ENCODE measurements at places on chromosomes 1 and 21. TPM values are rescaled to one million over a fixed set of nuclear protein-coding genes. Genes with fewer than 3 reads are reported as not detected.

DNA sequence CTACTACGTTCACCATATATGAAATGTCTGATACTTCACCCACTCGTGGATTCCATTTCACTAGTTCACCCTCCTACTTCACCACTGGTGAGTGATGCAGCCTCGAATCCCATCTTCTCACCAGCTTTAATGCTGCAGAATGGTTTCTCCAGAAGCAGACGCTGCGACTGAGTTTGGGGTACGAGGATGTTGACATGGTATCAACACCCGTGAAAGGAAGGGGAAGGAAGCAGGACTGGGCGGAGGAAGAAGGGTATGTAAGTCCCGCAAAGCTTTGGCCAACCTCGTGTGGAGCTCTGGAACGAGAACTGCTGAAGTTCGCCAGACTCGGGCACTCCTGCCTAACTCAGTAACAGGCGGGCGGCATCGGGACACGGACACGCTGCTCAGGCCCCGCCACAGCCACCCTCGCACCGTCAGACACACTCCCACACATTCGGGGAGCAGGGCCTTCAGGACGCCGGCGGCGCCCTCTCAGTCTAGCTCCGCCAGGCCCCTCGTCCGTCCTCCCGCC is 833 bp upstream of the DIP2A start:
- peak; percentile 24 for DNase-seq
- H3K36me3 ChIP-seq = peaks cover 13% of the 10 kb centered on the region
- H3K4me1 ChIP-seq = peaks cover 37% of the 10 kb centered on the region
- peak overlapping the region; percentile 91 for H3K4me3 ChIP-seq
- H3K27me3 ChIP-seq = no peaks in the 10 kb centered on the region
- peak overlapping the region; percentile 91 for H3K27ac ChIP-seq

- peak overlapping the region; percentile 16 for H3K27ac ChIP-seq
- H3K36me3 ChIP-seq = peaks cover 35% of the 10 kb centered on the region
- no peaks in the 10 kb centered on the region for H3K27me3 ChIP-seq
- H3K4me1 ChIP-seq = peaks cover 94% of the 10 kb centered on the region
- H3K4me3 ChIP-seq = no peak overlapping the region
These were observed 8.4 kb downstream of the YBX1 start for GRCh38 chr1:42690477-42691156.

- DNase-seq = no peak
- H3K4me1 ChIP-seq = no peaks in the 10 kb centered on the region
- no peak overlapping the region for H3K4me3 ChIP-seq
- no peak overlapping the region for H3K27ac ChIP-seq
- no peaks in the 10 kb centered on the region for H3K27me3 ChIP-seq
These were observed 316.4 kb upstream of the ADGRL2 start for GRCh38 chr1:81484284-81484683.

GRCh38 chr1:3981261-3981660 is 81.2 kb upstream of the C1orf174 start:
- no peak overlapping the region for H3K27ac ChIP-seq
- DNase-seq = no peak
- H3K4me3 ChIP-seq = no peak overlapping the region
- no peaks in the 10 kb centered on the region for H3K27me3 ChIP-seq
- no peaks in the 10 kb centered on the region for H3K4me1 ChIP-seq

DNA sequence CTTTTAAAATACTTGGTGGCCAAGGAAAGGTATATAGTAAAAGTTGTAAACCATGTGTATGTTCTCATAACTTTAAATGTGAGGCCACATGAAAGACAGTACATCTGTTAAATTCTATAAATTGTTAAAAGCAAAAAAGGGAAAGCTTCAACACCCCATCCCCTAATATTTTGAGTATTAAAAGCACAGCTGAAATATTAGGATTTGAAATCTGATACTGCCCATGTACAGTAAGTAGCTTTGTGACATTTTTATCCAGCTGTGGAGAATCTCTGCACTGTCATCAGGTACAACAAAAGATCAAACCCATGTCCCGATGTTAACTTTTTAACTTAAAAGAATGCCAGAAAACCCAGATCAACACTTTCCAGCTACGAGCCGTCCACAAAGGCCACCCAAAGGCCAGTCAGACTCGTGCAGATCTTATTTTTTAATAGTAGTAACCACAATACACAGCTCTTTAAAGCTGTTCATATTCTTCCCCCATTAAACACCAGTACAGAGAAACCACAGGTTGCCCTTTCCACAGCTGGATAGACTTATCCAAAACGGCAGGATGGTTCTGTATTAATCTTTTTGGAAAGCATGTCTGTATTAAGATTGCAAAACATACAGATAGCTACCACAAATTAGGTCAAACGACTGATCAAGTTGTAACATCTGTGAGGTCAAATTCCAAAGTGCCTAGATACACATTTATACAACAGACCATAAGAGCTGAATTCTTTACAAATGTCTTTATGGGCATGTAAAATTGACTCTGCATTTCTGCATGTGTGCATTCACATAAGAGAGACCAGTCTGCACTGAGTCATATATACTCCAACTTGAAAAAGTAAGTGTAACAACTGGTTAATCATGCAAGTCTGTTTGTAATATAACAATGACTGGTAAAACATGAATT is 5.2 kb downstream of the IRF2BP2 start:
- H3K27me3 ChIP-seq = no peaks in the 10 kb centered on the region
- no peak for DNase-seq
- H3K4me3 ChIP-seq = peak overlapping the region; percentile 100
- H3K27ac ChIP-seq = peak overlapping the region; percentile 99
- peaks cover 60% of the 10 kb centered on the region for H3K36me3 ChIP-seq

GRCh38 chr1:34270181-34270580 is 93.5 kb downstream of the C1orf94 start:
- no peak overlapping the region for H3K27ac ChIP-seq
- H3K27me3 ChIP-seq = no peaks in the 10 kb centered on the region
- no peak overlapping the region for H3K4me3 ChIP-seq
- no peaks in the 10 kb centered on the region for H3K4me1 ChIP-seq
- no peak for DNase-seq

GRCh38 chr1:167137793-167138510 is 44.1 kb downstream of the STYXL2 start:
- H3K27ac ChIP-seq = no peak overlapping the region
- DNase-seq = no peak
- no peaks in the 10 kb centered on the region for H3K36me3 ChIP-seq

DNA sequence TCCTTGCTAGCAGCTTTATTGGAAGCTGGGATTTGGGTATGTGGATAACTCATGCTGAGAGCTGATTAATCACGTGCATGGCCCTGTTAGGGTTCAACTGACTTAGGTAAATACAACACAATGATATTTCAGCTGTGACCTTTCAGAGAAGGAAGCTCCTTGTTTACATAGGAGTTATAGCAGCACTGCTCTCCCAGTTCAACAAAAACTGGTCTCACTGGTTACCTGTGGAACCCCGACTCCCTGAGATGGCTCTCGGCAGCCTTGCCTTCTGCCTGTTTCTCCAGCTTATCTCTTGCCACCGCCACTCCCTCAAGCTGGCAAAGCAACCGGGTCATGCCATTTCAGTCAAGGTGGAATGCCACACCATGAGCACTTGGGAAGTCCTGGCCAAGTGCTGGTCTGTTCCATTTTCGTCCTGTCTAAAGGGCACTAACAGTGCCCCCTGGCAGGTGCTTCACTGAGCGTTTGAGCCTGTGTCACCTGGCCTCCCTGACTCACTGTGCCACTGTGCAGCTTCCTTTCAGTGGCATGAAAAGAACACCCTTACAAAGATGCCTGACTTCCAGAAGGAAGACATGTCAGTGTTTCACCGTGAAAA is 31.6 kb downstream of the DOP1B start:
- no peak overlapping the region for H3K4me3 ChIP-seq
- peaks cover 2% of the 10 kb centered on the region for H3K36me3 ChIP-seq
- no peak for DNase-seq
- peaks cover 22% of the 10 kb centered on the region for H3K4me1 ChIP-seq

The RAP1GAP gene
- 0.23 TPM for total RNA-seq

The CSF3R gene
- 0.24 TPM for total RNA-seq

The LAMTOR2 gene
- 67.1 TPM for total RNA-seq

The SPATA46 gene
- total RNA-seq = not detected

The ALDH4A1 gene
- total RNA-seq = 4.4 TPM

The RPE65 gene
- not detected for total RNA-seq

The FALEC gene
- not detected for total RNA-seq

Measured in activated T-helper 1 cell treated with anti-CD3 and anti-CD28 coated beads, Interleukin-12 subunit alpha, Interleukin-12 subunit beta, Interleukin-2, Interleukin-4 antibody, amounts not matched to agents 30 ng/mL and 10 ng/mL and 1 ng/mL, durations not matched to agents 14 hours and 24 hours and 36 hours (primary cell).